Ureter (tissue), 1 donor: ENCODE measurements at places on chromosomes 4 and X.

DNA sequence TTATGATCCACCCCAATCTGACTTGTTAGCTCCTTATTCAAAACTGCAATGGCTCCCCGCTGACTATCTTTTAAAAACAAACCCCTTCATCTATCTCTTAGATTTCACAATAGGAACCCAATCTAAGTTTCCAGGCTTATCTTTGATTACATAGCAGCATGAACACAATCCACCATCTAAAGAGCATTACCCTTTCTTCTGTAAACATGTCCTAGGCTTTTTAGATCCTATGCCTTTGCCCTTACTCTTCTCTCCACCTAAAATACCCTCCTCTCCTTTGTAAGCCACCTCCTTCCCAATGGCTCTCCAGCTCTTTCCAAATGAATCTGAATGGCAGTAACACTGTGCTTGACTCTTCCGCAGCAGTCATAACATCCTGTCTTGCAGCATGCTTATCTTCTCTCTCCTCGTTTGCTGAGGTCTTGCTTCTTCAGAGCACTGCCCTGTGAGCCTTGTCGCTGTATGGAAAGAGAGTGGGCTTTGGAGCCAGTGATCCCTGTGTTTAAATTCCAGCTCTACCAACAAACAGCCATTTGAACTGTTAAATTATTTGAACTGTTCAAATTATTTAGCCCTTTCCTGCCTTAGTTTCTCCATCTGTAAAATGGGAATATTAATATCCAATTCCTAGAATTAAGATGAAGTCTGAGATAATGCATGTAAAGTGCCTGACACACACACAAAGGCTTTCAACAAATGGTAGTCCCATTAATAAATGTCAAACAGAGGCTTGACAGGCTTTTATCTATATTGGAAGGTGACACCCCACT lies 16.2 kb upstream of the TSPAN5 start:
- no peak for DNase-seq

DNA sequence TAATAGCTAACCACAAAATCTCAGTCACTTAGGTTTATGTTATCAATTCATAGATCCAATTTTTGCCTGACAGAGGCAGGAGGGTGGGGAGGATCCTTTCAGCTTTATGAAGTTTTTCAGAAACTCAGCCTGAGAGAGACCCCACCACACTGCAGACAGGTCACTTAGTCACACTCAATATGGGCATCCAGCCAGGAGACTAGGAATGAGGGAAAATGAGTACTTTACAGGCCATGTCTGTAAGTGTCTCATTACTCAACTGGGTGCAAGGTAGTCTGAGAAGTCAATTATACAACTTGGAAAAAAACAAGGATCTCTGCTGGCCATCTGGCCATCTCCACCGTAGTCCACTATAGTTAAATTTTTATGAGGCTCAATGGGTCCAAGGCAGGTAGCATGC lies 365.9 kb downstream of the INPP4B start:
- DNase-seq: no peak

DNA sequence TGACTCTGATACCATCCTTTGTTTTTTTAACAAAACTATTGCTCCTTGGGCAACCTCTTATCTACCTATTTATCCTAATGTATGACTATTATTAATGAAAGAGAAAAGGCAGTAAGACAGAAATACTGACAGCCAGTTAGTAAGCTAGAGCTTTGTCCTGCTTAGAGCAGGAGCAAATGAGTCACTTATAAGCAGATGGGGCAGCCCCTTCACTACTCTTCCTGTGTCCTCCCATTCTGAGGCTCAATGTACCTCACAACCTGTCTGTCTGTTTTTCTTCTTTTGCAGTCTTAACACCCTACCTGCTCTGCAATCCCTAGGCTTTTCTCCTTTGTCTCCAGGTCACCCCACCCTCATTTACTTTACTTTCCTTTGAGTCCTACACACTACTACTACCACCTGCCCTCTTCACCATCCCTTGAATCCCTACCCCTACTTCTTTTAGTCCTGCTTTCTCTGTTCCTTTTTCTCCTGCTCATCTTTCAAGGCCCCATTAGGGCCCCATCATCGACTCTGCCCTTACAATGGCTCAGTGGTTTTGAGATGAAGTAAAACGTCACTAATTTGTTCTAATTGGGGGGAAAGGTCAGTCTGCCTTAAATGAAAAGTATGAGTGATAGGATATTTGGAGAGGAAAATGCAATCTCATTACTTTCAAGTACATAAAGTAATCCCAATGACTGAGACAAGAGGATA lies 294.3 kb downstream of the GUCY2F start:
- no peak for DNase-seq

DNA sequence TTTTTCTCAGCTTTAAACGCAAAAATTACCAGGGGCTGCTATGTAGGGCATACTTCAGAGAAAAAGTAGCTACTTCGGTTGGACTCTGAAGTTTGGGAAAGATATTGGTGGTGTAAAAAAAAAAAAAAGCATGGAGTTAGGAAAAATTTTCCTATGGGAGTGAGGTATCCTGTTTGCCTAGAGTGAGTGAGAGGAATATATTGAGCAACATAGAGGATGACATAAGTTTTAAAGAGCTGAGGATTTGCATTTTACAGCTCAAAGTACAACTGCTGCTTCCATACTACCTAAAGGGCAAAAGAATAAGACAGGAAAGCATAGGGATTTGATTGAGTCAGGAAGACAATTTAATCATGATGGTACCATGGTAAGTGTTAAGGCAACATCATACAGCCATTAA lies 7.3 kb downstream of the GPRASP1 start:
- DNase-seq: no peak

DNA sequence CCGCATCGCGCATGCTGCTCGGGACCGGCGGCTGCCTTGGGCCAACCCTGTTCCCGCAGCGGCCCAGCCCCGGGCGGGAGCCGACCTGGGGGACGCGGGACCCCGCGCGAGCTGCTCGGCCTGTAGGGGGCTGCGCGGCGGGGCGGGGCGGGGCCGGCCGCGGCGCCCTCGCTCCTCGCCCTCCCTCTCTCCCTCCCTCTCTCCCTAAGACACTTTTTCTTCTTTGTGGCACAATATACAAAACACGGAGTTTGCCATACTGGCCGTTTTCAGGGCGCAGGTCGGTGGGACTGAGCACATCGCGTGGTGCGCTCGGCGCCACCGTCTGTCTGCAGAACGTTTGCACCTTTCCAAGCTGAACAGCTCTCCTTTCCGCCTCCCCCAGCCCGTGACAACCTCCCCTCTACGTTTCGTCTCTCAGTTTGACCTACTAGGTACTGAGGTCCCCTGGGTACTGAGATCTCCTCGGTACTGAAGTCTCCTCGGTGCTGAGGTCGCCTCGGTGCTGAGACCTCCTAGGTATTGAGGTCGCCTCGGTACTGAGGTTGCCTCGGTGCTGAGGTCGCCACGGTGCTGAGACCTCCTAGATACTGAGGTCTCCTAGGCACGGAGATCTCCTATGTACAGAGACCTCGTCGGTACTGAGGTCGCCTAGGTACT lies 261.1 kb upstream of the PLCXD1 start:
- DNase-seq: no peak

GRCh38 chrX:2301901-2302300 lies 198.9 kb downstream of the DHRSX start:
- DNase-seq: no peak

DNA sequence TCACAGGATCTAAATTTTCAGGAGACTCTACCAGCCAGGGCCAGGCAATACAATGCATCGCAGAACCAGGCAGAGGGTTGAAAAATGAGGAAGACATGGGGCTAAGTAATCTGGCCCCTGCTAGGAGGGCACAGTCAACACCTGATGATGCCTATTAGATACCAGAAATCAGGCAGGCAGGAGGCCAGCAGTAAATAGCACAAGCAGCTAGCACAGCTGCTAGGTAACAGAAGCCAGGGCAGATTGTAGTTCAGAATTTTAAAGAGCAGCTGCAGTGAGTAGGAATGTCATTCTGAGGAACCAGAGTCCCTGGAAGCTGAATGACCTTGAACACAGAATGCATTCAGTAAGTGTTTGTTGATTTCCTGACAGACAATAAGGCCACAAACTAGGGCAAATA lies 38.8 kb upstream of the TRPC5OS start:
- DNase-seq: no peak

DNA sequence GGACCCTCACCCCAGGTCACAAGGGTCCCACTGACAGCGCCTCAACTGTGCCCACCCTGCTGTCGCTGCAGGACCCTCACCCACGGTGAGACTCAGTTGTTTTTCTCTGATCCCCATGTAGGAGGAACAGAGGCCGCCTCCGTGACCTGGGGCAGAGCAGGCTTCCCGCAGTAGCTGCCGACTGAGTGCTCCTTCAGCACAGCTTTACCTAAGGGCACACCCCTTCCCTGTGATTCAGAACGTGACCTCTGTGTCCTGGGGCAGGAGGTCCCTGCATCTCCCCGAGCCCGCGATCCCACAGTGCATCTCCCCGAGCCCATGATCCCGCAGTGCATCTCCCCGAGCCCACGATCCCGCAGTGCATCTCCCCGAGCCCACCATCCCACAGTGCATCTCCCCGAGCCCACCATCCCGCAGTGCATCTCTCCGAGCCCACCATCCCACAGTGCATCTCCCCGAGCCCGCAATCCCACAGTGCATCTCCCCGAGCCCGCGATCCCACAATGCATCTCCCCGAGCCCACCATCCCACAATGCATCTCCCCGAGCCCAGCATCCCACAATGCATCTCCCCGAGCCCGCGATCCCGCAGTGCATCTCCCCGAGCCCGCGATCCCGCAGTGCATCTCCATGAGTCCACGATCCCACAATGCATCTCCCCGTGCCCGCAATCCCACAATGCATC lies 23.6 kb downstream of the PPP2R3B start:
- DNase-seq: no peak

DNA sequence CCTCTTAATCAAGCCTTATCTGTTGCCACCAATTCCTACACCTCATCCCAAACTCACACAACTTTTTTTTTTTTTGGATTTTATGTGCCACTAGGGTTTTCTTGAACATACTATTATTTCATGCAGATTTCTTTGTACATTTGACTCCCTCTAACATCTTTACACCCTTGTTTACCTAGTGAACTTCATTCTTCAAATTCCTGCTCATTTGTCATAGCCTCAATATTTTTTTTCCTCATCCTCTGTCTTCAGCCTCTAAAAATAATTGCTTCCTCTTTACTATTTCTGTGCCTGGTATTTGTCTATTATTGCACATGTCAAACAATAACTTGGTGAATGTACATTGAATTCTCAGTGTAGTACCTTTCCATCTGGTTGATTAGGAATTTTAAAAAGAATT lies 22.0 kb downstream of the NBDY start:
- no peak for DNase-seq

DNA sequence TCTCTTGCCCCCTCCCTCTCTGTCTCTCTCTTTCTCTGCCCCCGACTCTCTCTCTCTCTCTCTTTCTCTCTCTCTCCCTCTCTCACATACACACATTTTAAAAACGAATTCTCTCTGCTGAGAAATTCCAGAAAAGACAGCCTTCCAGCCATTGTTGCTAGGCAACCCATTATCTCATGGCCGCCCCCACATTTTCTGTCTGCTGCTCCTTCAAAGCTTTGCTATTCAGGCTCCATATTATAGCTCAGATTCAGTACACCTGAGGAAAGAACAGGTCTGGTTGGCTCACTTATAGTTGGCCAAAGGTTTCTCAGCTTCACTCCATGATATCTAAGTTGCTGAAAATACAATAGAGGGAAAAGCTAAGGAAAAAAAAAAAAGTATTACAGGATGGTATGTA lies 174.4 kb upstream of the RADX start:
- no peak for DNase-seq

- DNase-seq: no peak
Measured at GRCh38 chrX:119505945-119506344, 37.7 kb downstream of the SLC25A5 start.

- DNase-seq: no peak
Measured at GRCh38 chr4:62455871-62456270, 1255.7 kb downstream of the ADGRL3 start.
